CD4-positive, alpha-beta T cell (primary cell): ENCODE measurements at places on chromosomes 7 and 10.

DNA sequence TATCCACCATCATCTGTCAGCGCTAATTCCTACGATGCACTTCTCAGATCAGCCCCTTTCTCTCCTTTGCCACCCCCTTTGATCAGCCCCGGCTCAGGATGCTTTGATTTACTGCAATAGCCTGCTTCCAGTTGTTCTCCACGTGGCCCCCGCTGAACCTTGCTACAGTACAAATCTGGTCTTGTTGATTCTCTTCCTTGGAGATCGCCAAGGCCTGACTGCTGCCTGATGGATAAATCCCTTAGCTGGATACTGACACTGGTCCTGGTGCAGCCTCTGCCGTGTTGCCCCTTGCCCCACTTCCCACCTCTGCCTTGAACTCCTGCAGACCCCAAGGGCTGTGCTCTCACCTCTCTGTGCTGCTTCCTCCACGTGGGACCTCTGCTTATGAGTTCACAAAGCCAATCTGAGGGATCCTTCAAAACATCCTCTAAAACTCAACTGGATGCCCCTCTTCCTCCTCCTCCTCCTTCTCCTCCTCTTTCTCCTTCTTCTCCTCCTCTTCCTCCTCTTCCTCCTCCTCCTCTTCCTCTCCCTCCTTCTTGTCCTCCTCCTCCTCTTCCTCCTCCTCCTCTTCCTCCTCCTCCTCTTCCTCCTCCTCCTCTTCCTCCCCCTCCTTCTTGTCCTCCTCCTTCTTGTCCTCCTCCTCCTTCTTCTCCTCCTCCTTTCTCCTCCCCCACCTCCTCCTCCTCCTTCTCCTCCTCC is 15.3 kb downstream of the PLXNA4 start:
- DNase-seq: no peak

- no peak for DNase-seq
Measured at GRCh38 chr7:157855452-157856213, 518.8 kb downstream of the DNAJB6 start.

DNA sequence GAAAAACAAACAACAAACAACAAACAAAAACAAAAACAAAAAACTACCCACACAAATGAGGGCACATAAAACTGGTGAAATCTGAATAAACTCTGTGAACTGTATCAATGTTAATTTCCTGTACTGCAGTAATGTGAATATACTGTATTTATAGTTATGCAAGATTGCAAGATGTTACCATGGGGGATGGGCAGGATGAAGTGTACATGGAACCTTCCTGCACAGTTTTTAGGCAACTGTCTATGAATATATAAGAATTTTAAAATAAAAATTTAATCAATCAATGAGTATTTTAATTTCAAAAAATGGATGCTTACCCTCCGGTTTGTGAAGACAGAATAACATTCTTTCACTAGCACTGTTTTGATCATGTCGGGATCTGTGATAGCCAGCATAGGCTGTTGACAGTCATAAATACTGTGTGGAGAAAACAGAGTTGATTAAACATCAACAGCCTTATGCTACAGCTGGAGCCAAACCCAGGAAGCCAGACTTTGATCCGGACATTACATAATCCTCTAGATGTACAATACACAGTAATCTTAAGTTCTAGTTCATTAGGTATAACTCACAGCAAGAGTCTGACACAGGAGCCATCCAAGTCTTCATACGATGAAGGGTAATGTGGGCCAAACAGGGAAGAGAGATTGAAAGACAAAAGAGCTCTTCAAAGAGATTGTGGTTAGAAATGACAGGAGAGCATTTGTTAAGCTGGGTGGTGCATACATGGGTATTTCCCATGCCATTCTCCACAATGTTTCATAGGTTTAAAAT is 14.8 kb downstream of the CYP3A7 start:
- DNase-seq: peak; percentile 11

GRCh38 chr7:30659312-30659711 is 22.9 kb downstream of the CRHR2 start:
- DNase-seq: no peak

- DNase-seq: peak; percentile 18
Measured at GRCh38 chr10:103668351-103669242, 175.1 kb downstream of the NEURL1 start.

- no peak for DNase-seq
Measured at GRCh38 chr7:139949629-139950028, 113.1 kb downstream of the PARP12 start.

GRCh38 chr7:128271942-128272481 is 30.9 kb downstream of the LEP start:
- no peak for DNase-seq

DNA sequence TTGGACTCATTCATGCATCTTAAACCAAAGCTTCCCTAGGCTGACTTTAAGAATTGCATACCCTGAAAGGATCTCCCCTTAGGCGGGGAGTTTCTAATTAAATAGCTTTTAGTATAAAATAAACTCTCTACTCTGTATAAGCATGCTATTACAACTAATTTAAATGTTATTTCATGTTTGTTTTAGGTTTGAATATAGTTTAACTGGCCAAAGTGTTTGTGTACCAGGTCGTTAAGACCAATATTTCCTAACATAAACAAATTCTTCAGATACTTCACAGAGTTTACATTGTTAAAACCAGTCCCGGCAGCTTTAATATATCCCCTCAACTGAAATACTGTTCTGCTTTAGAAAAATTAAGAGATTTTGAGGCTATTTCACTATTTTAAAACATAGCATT is 2.3 kb downstream of the GLI3 start:
- no peak for DNase-seq

- DNase-seq: peak; percentile 25
Measured at GRCh38 chr10:48456808-48457761, 147.8 kb downstream of the ARHGAP22 start.

DNA sequence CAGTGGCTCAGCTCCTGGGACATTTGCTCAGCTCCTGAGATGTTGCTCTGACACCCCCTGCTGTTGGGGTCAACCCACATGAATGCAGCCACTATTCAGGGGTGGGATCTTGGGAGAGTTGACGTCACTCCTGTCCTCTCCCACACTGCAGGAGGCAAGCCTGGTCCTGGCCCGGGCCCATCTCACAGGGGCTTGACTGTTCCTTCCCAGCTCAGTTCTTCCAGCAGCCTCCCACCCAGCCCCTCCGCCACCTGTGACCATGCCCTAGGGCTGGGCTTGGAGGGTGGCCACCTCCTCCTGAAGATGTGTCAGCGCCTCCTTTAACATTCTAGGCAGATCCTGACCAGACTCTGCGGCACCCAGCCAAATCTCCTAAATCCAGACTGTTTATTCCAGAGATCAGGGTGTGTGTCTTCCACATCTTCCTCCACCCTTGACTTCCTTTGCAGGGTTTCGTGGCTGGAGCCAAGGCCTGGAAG is 19.1 kb upstream of the OPALIN start:
- DNase-seq: no peak

DNA sequence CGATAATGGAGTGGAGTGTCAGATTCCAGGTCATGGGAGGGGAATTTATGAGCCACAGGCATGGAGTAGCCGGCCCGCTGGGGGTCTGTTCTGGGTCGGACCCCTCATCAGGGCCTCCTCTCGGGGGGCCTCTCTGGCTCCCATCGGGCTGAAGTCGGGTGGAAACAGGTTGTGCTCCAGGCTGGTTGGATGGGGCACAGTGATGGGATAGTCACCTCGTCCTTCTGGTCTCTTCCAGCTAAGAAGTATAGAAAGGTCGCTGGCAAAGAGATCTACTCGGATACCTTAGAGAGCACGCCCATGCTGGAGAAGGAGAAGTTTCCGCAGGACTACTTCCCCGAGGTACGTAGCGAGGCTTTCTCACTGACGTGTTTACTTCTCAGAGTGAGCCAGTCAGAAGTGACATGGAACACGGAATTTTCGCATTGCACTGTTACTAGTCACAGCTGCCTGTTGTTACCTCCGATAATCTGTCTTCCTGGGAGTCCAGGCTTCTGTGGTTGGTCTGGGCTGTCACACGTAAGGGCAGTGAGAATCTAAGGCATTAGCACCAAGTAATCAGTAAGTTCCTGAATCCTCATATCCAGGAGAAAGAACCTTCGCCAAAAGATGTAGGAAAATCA is 88.3 kb downstream of the NKX6-2 start:
- no peak for DNase-seq

GRCh38 chr7:114786455-114786854 is 135.4 kb upstream of the MDFIC start:
- DNase-seq: no peak

DNA sequence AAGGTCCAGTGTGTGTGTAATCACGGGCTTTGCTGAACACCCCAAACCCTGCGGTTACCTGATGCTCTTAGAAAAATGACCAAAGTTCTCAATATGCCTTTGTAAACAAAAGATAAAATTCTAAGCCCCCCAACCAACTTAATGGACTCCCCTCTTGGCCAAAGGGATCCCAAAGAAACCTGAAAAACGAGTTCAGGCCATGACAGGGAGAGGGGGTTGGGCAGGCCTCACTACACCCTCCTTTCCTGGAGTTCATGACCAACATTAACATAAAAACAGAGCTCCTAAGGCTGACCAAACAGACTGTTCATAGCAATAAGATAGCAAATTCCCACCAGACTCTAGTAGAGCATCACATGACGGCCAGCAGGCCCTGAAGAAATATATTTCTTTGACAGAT is 3.0 kb upstream of the VIPR2 start:
- no peak for DNase-seq

- DNase-seq: no peak
Measured at GRCh38 chr10:132507409-132507955, 30.1 kb upstream of the INPP5A start.

GRCh38 chr10:132521041-132521465 is 16.5 kb upstream of the INPP5A start:
- no peak for DNase-seq

DNA sequence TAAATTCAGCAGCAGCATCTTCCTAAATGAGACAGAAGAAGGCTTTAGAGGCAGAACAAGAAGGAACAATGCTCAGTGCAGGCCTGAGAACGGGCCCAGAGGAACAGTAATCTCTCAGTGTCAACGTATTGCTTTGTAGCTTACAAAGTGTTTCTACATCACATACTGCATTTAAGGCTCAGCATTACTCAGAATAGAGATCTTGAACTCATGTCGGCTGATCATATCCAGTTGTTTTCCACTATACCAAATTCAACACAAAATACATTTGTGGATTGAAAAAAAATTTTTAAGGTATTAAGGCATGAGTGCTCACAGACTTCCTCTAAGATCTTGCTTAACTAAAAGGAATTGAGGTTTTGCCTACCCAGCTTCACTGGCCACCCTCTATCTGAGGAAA is 325.1 kb downstream of the HPSE2 start:
- DNase-seq: no peak

DNA sequence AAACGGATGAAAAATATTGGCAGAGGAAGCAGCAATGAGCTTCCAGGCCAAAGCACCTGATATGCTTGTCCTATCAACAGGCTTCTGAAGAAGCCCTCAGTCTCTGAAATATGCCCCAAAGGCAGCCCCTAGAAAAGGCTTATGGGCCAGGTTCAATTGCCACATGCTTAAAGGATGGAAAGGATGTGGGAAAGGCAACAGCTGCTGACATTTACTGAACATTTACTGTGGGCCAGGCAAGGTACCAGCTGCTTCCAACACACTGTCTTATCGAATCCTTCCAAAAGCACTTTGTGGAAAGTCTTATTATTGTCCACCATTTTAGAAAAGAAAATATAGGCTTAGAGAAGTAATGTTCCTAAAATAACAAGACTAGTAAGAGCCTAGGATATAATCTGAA is 56.5 kb downstream of the DOCK4 start:
- DNase-seq: no peak

DNA sequence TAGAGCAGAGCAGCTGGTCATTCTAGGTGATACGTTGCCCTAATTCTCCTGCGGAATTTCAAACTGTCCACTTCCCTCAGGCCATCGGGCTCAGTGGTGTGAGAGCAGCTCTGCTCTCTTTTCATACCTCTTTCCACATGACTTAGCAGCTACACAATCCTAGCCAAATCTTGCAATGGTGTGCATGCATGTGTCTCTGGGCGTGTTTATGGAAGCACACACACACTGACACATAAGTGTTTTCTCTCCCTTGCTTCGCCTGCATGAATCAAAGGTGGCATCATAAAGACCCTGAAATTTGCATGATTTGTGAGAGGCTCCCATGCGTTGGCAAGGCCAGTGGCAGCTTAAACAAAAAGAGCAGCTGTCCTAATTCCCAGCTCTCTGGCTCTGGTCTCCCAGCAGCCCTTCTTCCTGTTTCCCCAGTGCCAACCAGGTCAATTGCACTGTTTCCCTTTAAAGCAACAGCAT is 1189.5 kb downstream of the GATA3 start:
- DNase-seq: no peak

DNA sequence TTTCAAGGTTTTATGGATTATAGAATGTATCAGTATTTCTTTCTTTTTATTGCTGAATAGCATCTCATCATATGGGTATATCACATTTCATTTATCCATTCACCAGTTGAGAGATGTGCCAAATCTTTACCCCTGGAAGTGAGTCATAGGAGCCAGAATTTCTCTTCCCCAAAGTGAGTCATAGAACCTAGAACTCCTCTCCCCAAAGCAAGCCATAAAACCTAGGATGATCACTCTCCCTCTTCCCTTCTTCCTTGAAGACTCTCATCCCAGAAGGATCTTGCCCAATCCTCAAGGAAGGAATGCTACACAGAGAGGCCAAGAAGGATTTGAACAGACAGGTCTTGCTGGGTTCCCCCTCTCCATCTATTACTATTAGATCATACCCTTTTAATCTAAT is 199.9 kb downstream of the EVX1 start:
- DNase-seq: no peak

DNA sequence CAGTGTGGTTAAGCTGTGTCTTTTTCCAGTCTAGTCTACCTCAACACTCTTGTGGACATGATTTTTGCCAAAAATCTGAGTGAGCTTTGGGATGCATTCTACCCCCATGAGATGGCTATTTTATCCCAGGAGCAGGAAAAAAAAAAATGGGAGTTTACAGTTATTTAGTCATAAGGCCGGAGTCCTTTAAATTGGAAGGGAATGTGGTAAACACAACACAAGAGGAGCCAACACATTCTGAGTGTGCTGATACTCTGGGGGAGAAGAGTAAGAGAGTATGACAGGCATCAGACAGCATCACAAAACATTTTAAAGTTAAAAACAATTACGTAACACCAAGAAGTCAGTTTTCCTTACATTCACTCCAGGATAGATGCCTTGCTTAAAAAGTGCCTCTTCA is 46.1 kb downstream of the C1GALT1 start:
- no peak for DNase-seq

DNA sequence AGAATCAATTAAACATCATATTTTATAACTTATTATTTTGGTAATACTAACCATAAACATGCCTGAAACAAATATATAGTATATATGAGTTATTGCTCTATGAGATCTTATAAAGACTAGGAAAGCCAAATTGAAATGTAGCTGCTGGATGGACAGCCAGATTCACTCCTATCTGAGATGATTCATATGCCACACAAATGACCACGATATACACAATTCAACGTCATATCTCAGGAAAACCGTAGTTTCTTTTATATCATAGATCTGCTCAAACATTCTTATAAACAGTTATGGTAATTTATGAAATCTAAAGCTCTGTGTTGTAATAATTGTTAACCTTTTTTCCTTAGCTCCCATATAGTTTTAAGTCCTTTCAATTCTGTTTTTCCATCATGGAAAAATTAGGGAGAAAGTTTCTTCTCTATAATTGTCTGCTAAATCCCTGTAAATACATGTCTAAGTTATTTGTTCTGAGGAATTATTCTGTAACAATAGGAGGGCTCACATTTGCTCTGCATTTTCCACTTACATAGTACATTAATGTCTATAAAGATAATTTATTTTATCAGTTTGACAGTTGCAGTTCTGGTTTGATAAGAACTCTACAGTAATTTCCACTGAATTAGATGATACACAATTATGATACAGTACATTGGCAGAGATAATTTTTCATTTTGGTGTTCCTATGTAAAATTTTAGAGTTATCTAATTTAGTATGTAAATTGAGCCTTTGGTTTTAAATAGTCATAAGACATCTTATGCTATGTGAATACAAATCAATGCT is 42.7 kb downstream of the GNAT3 start:
- no peak for DNase-seq
